ENCODE measurements at places on chromosomes 4 and X. TPM values are rescaled to one million over a fixed set of nuclear protein-coding genes. Genes with fewer than 3 reads are reported as not detected.

Gene AFAP1
- total RNA-seq, result 33.8 TPM

Gene IQCM
- total RNA-seq, result not detected

Gene UGT2B10
- total RNA-seq, result not detected

Gene STK26
- total RNA-seq, result 8.1 TPM

Gene RRAGB
- total RNA-seq, result 12.5 TPM

Gene CD38
- not detected for total RNA-seq

Gene TASL
- not detected for total RNA-seq

Gene VEGFC
- total RNA-seq, result 11.8 TPM

Gene FRG1
- 29.1 TPM for total RNA-seq

Gene BANK1
- total RNA-seq, result under 0.01 TPM

Gene OTUD4
- 26.1 TPM for total RNA-seq

Gene FAM9C
- total RNA-seq, result not detected

Gene NPY1R
- total RNA-seq, result not detected

Gene SOX3
- total RNA-seq, result not detected

Gene LRCH2
- 4.8 TPM for total RNA-seq

Gene TRO
- total RNA-seq, result 5.1 TPM

Gene UGT8
- not detected for total RNA-seq

Gene CFI
- 0.73 TPM for total RNA-seq

Gene NEXMIF
- total RNA-seq, result not detected

Gene UGT2B15
- not detected for total RNA-seq

Gene WWC2
- 13.6 TPM for total RNA-seq

Gene PASD1
- not detected for total RNA-seq

Measured in subcutaneous preadipocyte (primary cell).